Stimulated activated CD4-positive, alpha-beta T cell treated with anti-CD3 and anti-CD28 coated beads, Interleukin-4, amount 100 ng/mL, for 4 hours (primary cell): ENCODE measurements at places on chromosomes 1 and 21.

DNA sequence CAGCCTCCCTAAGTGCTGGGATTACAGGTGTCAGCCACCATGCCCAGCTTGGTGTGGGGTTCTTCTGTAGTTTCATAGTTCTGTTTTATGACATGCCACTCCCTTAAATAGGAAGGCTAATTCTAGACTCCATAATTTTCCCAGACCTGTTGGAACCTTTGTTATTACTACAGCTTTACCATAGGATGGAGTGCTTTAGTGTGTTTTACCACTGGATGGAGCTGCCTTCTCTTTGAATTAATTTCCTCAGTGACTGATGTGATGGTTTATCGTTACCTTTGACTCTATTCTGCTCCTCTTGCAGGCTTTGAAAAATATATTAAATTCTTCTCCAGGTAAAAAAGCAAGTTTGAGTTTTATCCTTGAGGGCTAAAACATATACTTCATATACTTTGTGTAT, 84.6 kb upstream of the NEK7 start:
- DNase-seq, result no peak

- DNase-seq, result no peak
Observed at GRCh38 chr1:210770396-210770984, 363.5 kb downstream of the KCNH1 start.

DNA sequence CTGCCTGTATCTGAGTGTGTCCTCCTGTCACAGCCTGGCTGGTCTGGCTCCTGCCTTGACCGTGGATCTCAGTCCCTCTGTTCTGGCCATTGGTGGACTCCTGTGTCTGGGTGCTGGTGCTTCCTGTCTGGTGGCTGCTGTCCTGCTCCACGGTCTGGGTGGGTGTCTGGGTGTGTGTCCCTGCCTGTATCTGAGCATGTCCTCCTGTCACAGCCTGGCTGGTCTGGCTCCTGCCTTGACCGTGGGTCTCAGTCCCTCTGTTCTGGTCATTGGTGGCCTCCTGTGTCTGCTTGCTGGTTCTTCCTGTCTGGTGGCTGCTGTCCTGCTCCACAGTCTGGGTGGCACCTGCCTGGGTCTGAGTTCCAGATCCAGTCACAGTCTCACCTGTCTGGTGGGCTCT, 4.0 kb downstream of the CRNN start:
- no peak for DNase-seq

DNA sequence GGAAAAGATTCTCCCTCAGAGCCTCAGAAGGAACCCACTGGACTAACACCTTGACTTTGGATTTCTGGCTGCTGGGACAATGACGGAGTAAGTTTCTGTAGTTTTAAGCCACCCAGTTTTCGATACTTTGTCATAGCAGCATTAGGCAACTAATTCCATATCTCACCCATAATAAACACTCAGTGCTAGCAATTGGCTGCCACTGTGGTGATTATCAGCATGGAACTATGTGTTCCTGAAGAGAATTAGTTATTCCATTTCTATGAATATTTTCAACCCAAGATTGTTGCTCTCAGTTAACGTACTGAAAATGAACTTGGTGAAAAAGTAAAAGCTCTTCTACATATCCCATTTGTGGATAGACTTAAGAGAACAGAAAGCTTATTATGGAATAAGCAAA, 299.3 kb downstream of the DISC1 start:
- no peak for DNase-seq

DNA sequence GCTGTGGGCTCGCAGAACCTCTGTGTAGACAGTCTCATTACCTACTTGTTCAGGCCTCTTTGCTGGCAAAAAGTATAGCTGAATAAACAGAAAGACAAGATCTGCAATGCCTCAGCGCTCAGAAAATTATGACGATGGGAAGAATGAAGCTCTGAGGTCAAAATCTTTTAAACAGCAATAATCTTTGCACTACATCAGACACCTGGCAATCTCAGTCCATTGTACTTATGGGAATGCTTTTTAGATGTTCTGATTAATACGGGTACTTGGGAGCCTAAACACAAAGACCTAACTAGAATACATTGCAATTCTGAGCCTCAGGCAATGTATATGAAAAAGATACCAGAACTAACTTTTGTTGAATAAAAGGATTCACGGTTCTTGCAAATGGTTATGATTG, 410.7 kb downstream of the SMYD3 start:
- DNase-seq, result no peak

DNA sequence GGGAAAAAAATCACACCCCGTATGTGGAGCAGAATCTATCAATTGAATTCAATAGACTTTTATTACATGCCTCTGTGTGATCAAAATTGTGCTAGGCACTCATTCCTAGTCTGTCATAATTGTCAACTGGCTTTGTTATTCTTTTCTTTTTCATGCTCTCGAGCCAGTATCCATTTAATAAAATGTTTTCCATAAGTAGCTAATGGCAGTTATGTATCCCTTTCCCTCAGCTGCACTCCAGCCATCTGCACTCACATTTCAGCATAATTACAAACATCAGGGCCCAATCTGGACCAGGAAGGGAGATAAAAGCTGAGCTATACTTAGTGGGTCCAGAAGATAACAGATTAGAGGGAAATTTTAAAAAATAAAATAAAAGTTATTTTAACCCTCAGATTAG, 15.9 kb downstream of the RGS5 start:
- DNase-seq, result no peak

DNA sequence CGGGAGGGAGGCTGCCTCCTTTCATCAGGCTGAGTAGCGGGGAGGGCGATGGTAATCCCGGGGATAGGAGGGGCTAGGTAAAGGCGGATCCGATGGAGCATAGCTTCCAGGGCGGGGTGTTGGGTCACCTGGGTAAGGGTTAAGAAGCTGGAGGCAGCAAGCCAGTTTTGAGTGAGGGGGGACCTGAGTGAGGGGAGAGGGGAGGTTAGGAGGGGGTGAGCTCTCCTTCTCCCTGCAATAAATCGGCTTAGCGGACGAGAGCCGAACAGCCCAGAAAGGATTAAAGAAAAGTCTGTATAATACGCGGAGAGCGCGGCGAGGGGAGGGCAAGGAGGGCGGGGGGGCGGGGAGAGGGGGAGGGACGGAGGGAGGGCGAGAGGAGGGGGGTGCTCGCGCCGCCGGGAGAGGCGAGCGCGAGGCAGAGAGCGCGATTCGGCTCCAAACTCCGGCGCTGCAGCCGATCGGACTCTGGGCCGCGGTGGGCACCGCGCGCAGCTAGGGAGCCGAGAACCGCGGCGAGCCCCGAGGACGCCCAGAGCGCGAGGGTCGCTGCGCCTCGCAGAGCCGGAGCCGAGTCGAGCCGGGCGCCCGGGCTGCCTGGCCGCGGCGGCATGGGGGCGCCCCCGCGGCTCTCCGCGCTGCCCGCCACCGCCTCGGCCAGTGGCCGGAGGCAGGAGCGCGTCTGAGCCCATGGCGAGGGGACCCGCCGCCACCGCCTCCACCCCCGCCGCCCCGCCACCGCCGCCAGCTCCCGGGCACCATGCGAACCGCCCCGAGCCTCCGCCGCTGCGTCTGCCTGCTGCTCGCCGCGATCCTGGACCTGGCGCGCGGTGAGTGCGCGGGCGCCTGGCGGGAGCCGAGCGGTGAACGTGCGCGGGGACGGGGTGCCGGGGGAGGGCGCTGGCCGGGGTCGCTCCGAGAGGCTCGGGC, at the start of gene IGSF21:
TSS of gene IGSF21 (plus strand) at position 430 of the 930 bp plus-strand sequence. CDS start at position 761, 331 bp downstream.
- DNase-seq, result no peak

DNA sequence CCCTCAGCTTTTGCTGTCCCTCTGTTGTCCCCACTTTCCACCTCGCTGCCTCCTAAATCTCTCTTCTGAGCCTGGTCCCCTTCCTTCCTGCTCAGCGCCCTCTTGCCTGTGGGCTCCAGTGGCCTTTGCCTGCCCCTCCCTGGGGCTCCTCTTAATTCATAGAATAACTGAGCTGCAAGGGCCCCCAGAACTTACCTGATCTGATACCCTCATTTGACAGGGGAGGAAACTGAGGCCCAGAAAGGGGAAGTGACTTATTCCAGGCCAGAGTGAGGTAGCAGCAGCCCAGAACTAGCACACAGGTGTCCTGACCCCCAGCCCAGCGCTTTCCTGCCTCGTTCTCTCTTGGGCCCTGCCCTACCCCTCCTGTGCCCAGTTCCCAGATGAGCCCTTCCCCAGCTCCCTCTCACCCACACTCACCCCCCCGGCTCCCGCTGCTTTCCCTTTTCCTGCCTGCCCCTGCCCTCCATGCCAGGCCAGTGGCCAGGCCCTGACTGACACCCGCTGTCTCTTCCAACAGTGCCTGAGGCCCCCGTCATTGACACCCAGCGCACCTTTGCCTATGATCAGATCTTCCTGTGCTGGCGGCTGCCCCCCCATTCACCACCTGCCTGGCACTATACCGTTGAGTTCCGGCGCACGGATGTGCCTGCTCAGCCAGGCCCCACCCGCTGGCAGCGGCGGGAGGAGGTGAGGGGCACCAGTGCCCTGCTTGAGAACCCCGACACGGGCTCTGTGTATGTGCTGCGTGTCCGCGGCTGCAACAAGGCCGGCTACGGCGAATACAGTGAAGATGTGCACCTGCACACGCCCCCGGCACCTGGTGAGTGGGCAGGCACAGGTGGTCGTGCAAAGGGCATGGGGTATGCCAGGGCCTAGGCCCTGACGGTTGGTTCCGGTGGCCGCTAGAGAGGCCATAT, 5.7 kb downstream of the TRIM46 start:
- DNase-seq, result no peak

DNA sequence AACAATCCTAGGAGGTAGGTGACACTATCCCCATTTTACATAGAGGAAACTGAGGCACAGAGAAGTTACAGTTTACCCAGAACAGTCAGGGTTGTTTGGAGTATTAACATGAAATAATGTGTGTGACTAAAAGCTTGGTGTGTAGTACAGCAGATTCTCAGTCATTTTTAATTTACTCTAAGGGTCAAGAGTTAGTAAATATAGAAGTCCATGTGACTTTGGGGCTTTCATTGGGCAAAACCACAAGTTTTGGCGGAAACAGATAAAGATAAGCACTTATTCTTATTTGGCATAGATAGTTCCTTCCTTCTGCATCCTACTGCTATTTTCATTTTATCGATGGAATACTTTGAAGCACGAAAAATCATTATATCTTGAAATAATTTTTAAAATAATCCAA, 128.5 kb downstream of the DNM3 start:
- no peak for DNase-seq

GRCh38 chr1:2788506-2789163, 12.9 kb downstream of the TTC34 start:
- no peak for DNase-seq

DNA sequence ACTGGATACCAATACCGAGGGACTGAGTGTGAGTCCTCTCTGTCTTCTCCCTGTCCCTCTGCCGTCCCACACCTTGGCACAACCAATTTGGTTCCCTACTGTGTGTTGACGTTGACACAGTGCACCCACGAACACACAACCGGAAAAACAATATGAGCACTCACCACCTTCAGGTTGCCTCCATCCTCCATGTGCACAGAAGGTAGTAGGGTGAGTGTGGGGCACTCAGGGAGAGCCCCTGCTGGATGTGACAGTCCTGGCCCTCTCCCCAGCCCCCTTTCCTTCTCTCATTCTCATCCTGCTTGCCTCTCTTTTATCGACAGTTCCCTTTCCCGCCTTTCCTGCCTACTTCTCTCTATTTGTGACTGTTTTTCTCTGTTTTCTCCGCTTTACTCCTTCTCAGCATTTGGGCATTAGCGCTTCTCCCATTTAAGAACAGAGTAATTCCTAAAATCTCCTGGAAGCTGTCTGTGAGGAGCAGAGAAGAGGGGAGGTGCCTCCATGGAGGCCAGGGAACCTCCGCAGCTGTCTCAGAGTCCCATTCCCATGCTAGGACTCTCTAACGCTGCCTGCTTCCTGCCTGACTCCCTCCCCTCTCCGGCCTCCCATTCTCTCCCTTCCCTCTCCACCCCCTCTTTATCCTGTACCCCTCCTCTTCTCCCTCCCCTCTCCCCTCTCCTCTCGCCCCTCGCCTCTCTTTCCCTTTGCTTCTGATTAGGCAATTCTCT, 16.4 kb downstream of the CADM3 start:
- no peak for DNase-seq

DNA sequence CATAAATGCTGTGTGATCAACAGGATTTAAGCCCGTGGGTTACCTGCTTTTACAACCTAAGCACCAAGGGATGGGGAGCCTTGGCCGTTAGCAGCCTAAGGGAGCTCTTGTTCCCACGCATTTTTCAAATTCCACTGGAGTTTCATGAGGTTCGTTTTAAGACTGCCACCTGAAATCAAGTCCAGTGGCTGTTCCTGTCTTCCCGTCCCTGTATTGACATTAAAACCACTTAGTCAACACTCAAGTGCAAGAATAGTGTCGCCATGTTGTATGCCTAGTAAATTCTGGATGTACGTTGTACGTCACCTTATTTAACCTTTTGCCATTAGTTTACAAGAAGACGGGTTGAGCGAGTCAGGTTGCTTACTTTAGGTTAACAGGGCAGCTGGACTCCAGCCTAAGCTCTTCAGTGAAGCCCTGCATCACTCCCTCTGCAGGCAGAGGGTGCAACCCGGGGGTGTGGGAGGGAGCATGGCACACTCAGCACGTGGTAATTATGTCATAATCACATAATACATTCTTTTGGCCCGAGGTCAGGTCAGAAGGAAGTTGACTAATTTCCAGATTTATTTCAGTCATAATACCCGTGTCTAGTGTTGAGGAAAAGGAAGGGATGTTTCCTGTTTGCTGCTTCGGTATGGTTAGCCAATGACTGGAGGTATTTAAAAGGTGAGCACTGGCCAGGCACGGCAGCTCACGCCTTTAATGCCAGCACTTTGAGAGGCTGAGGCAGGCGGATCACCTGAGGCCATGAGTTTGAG, 42.5 kb downstream of the CNST start:
- peak; percentile 44 for DNase-seq

GRCh38 chr1:221729771-221730330, 12.0 kb downstream of the DUSP10 start:
- no peak for DNase-seq

GRCh38 chr1:19124273-19124672, 85.8 kb downstream of the UBR4 start:
- DNase-seq, result no peak

DNA sequence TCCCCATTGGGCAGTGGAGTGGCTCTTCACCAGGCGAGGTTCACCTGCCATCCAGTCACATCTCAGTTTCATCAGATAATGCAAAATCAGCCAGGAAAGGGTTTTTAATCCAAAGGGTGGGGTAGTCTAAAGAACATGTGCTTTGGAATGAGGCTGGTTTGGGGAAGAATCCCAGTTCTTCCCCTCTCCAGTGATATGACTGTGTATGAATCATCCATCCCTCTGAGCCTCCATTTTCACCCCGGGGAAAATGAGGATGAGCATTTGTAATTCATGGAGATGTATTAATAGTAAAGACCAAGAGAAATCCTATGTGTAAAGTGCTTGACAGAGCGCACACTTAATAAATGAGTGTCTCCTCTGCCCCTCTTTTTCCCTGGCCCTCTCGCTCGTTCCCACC, 215.1 kb upstream of the FGGY start:
- no peak for DNase-seq

DNA sequence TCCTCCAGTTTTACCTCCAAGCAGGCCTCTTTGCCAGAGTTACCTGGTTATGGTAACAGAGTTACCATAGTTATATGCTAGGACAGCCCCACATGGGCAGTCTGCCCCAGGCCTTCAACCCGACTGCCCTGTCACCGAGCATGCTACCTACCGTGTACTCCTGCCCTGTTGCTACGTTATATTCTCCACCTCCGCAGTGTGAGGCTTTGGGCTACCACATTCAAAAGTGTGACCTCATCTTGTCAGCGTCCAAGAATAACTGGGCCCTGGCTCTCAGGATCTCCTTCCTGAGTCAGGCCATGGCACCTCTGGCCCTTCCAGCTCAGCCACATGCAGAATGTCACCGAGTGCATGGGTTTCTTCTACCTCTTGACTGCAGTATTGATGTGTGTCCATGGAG, 8.9 kb downstream of the MAPKAPK2 start:
- DNase-seq, result no peak

GRCh38 chr21:30760776-30761175, 5.5 kb upstream of the KRTAP21-1 start:
- DNase-seq, result no peak
